Activated naive CD4-positive, alpha-beta T cell treated with anti-CD3 and anti-CD28 coated beads for 36 hours (primary cell): ENCODE measurements at places on chromosomes 6 and 20. TPM values are rescaled to one million over a fixed set of nuclear protein-coding genes. Genes with fewer than 3 reads are reported as not detected.
A peak's percentile ranks its signal among the peaks of the same experiment; 100 is the strongest.

DNA sequence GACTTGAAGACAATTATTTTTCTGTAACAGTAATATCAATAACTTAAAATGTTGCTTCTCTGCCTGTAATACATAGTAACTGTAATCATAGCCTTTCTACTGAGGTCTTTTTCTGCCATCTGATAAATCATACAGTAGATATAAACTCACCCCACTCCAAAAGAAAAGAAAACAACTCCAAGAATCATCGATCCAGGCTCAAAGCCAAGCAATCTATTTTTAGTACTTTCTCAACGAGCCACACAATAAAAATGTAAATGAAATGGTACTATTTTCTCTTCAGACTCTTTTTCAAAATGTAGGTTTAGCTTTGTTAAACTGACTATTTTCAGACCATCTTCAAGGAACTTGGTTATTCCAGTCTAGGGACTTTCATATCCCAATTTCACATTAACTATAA is 493.3 kb downstream of the ADGRB3 start:
- no peaks in the 10 kb centered on the region for H3K36me3 ChIP-seq
- no peaks in the 10 kb centered on the region for H3K4me1 ChIP-seq
- H3K4me3 ChIP-seq: no peak overlapping the region
- no peak overlapping the region for H3K27ac ChIP-seq
- no peaks in the 10 kb centered on the region for H3K27me3 ChIP-seq

GRCh38 chr6:10184371-10185227 is 230.3 kb downstream of the TFAP2A start:
- H3K4me1 ChIP-seq: no peaks in the 10 kb centered on the region
- no peak overlapping the region for H3K27ac ChIP-seq
- no peak overlapping the region for H3K4me3 ChIP-seq
- H3K36me3 ChIP-seq: no peaks in the 10 kb centered on the region

- DNase-seq: peak; percentile 19
- H3K27me3 ChIP-seq: peaks cover 43% of the 10 kb centered on the region
- H3K4me3 ChIP-seq: peak overlapping the region; percentile 70
- no peaks in the 10 kb centered on the region for H3K36me3 ChIP-seq
- H3K4me1 ChIP-seq: peaks cover 30% of the 10 kb centered on the region
- H3K27ac ChIP-seq: no peak overlapping the region
Observed at GRCh38 chr6:127518191-127518709, 885 bp downstream of the MTCL3 start.

DNA sequence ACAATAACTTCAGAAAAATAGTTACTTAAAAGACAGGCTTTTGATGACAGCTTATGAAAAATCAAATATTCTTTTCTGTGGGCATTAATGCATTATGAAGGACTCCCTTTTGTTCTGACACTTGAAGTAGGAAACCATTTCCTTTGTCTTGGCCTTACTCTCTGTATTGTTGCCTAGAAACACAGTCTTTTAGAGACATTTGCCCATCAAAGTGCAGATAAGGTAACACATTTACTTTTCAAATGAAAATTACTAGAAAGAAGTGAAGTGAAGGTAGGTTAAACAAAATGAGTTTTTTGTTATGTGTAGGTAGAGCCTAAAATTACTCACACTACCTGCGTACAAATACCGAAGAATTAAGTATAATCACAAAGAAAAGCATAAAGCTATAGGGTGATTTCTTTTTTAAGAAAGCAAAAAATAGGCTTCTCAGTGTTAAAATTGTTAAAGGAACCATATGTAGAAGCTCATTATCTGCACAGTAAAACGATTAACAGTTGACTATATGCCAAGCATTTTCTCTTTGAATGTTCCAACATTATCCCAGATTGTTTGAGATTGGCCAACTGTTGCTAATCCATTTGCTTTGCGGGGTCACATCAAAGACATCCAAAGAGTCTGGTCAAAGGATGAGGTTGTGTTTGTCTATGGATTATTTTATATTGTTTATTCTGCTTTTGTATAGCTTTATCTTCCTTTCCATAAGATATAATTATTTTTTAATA is 542.0 kb upstream of the RNF217 start:
- H3K27ac ChIP-seq: no peak overlapping the region
- no peak for DNase-seq
- no peaks in the 10 kb centered on the region for H3K36me3 ChIP-seq
- no peaks in the 10 kb centered on the region for H3K27me3 ChIP-seq
- H3K4me3 ChIP-seq: no peak overlapping the region

GRCh38 chr6:132131351-132131750 is 180.2 kb upstream of the CCN2 start:
- H3K27me3 ChIP-seq: peaks cover 17% of the 10 kb centered on the region
- no peak overlapping the region for H3K4me3 ChIP-seq
- no peaks in the 10 kb centered on the region for H3K4me1 ChIP-seq
- no peak overlapping the region for H3K27ac ChIP-seq
- no peaks in the 10 kb centered on the region for H3K36me3 ChIP-seq

DNA sequence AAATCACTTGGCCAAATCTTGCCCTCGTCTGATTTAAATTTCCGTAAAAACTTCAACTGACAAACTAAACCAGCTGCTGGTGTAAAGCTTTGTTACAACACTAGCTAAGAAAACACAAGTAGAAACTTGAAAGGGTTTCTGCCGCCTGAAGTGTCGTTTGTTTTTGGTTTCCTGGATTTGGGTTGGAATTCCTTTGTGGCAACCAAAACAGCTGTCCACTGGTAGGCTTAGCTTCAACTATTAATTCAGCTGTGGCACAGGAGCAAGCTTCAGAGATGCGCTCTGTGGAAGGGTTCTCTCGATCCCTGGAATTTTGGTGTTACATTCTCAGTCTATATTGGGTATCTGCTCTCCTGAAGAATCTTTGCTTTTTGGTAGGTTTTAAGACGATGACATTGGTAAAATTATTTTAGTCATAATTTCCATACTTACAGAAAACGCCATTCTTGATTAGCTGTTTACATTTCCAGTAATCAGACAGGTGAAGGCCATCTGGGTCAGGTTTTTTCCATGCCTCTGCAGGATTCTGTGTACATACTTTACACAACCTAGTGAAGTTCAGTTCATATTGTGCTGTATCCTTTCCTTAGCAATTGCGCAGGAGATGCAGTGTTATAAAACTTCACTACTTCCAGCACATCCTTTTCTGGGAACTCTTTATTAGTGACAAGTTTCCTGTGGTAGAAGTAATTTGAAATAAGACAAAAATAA is 29.9 kb upstream of the SAMD3 start:
- H3K4me3 ChIP-seq: no peak overlapping the region
- H3K4me1 ChIP-seq: no peaks in the 10 kb centered on the region
- no peaks in the 10 kb centered on the region for H3K36me3 ChIP-seq
- H3K27me3 ChIP-seq: no peaks in the 10 kb centered on the region
- no peak overlapping the region for H3K27ac ChIP-seq

GRCh38 chr6:97269821-97270220 is 13.2 kb downstream of the MMS22L start:
- H3K27ac ChIP-seq: no peak overlapping the region
- H3K27me3 ChIP-seq: no peaks in the 10 kb centered on the region
- no peak for DNase-seq
- peaks cover 56% of the 10 kb centered on the region for H3K36me3 ChIP-seq

GRCh38 chr6:26021001-26021349 is 58.4 kb downstream of the TRIM38 start:
- peaks cover 32% of the 10 kb centered on the region for H3K4me1 ChIP-seq
- H3K36me3 ChIP-seq: peaks cover 2% of the 10 kb centered on the region
- no peaks in the 10 kb centered on the region for H3K27me3 ChIP-seq
- H3K27ac ChIP-seq: peak overlapping the region; percentile 100

GRCh38 chr6:147005499-147005898 is 198.7 kb upstream of the STXBP5 start:
- H3K36me3 ChIP-seq: peaks cover 5% of the 10 kb centered on the region
- DNase-seq: peak; percentile 21
- no peak overlapping the region for H3K4me3 ChIP-seq
- no peak overlapping the region for H3K27ac ChIP-seq
- no peaks in the 10 kb centered on the region for H3K27me3 ChIP-seq

- H3K4me3 ChIP-seq: no peak overlapping the region
- no peak for DNase-seq
- no peaks in the 10 kb centered on the region for H3K27me3 ChIP-seq
- H3K27ac ChIP-seq: no peak overlapping the region
Observed at GRCh38 chr6:132004668-132005067, 53.5 kb upstream of the CCN2 start.

DNA sequence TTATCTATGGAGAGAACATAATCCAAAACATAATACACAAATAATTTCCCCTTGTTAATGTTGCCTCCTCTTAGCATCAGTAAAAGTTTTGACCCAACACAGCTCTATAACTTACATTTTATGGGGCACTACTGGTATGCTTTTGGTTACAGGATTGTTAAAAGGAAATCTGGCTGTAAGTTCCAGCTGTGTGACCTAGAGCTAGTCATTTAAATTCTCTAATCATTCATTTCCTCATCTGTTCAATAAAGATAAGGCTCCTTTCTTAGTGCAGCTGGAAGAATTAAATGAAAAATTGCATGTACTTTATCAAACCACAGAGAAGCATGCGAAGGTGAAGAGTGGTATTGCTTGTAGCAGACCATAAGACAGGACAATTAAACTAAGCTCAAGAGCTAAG is 4.6 kb downstream of the SLC17A2 start:
- no peak overlapping the region for H3K4me3 ChIP-seq
- no peak overlapping the region for H3K27ac ChIP-seq

DNA sequence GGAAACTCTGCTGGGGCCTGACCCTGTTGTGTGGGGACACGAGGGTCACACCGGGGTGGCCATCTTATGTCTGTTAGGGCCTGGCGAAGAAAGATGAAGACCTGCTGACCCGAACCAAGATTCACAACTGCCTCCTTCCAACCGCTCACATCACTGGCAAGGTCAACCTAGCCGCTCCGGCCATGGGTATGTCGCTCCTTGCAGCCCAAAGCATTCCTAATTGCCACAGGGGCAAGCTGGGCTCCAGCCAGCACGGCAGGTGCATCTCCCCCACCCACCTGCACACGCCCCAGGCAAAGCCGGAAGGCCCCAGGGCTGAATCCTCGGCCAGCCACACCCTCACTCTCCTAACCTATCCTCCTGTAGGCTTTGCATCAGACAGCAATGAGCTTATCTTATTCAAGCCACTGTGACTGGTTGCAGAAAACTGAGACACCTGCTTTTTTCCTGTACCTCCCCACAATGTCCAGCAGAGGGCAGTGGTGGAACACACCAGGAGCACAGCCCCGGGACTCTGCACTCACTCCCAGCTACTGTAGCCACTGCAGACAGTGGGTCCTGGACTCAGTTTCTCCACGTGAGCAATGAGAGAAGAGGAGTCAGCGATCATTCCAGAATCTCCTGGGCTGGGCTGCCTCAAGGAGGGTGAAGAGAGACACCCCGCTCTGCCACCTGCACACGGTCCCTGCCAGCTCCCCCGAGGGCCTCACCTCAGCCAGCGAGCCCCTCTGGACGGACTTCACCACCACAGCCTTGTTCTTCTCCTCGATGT is 170.2 kb downstream of the PREX1 start:
- no peaks in the 10 kb centered on the region for H3K4me1 ChIP-seq
- H3K27me3 ChIP-seq: no peaks in the 10 kb centered on the region
- no peak overlapping the region for H3K4me3 ChIP-seq
- DNase-seq: peak; percentile 81

DNA sequence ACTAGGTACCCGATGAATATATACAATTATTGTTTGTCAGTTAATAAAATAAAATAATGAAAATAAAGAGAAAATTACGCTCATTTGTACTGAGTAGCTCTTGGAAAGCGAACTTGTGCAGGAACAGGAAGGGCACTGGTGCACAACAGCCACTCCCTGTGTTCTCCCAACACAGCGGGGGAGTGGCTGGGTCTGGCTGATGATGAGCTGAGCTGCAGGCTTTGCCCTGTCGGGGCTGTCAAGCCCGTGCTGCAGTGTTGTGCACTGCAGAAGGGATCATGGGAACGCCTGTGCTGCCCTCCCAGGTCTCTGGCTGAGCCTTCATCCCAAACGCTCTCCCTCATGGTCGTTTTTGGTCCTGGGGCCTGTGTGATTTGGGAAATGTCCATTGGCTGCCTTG is 131.7 kb upstream of the MAP3K4 start:
- no peak overlapping the region for H3K27ac ChIP-seq
- no peak for DNase-seq
- no peaks in the 10 kb centered on the region for H3K4me1 ChIP-seq
- H3K27me3 ChIP-seq: no peaks in the 10 kb centered on the region

LHFPL5 gene
- not detected for total RNA-seq

IP6K3 gene
- not detected for total RNA-seq

SLC4A11 gene
- 0.72 TPM for total RNA-seq

HLA-DRA gene
- 1.6 TPM for total RNA-seq

SNAI1 gene
- total RNA-seq: not detected

TRIM40 gene
- not detected for total RNA-seq

SEL1L2 gene
- total RNA-seq: not detected
